ENCODE measurements at places on chromosomes 4 and X. TPM values are rescaled to one million over a fixed set of nuclear protein-coding genes. Genes with fewer than 3 reads are reported as not detected.

TCEAL1 gene
- total RNA-seq, result 29.3 TPM

RIBC1 gene
- total RNA-seq, result 0.47 TPM

HPSE gene
- total RNA-seq, result 4.9 TPM

RNF4 gene
- total RNA-seq, result 57.6 TPM

ERAS gene
- total RNA-seq, result not detected

VSIG4 gene
- total RNA-seq, result not detected

STATH gene
- not detected for total RNA-seq

VCX gene
- total RNA-seq, result not detected

CTAG1A gene
- total RNA-seq, result not detected

IBSP gene
- total RNA-seq, result not detected

UVSSA gene
- total RNA-seq, result 25.3 TPM

BMX gene
- total RNA-seq, result not detected

DNAAF6 gene
- total RNA-seq, result not detected

PASD1 gene
- total RNA-seq, result not detected

FRMPD4 gene
- 1.6 TPM for total RNA-seq

ARSJ gene
- 61.7 TPM for total RNA-seq

DCAF8L2 gene
- total RNA-seq, result not detected

TLR6 gene
- total RNA-seq, result 2.5 TPM

PABPC1L2B gene
- not detected for total RNA-seq

EDA gene
- not detected for total RNA-seq

TIGD2 gene
- 5.9 TPM for total RNA-seq

HMGB2 gene
- 51.7 TPM for total RNA-seq

UGT2B10 gene
- not detected for total RNA-seq

SSX2 gene
- total RNA-seq, result not detected

MSX1 gene
- 2.2 TPM for total RNA-seq

MMAA gene
- total RNA-seq, result 9.5 TPM

OTOP1 gene
- total RNA-seq, result not detected

TAF7L gene
- 0.24 TPM for total RNA-seq

GLRA3 gene
- not detected for total RNA-seq

ADGRL3 gene
- total RNA-seq, result 17.6 TPM

BTC gene
- 0.21 TPM for total RNA-seq

FMR1 gene
- total RNA-seq, result 59.8 TPM
